ENCODE measurements at places on chromosomes 16 and 17.
A peak's percentile ranks its signal among the peaks of the same experiment; 100 is the strongest.

GRCh38 chr17:75482098-75482942, 25.9 kb downstream of the TMEM94 start:
- DNase-seq, result no peak

- DNase-seq, result no peak
These were observed 16.3 kb upstream of the WFIKKN2 start for GRCh38 chr17:50818921-50819657.

DNA sequence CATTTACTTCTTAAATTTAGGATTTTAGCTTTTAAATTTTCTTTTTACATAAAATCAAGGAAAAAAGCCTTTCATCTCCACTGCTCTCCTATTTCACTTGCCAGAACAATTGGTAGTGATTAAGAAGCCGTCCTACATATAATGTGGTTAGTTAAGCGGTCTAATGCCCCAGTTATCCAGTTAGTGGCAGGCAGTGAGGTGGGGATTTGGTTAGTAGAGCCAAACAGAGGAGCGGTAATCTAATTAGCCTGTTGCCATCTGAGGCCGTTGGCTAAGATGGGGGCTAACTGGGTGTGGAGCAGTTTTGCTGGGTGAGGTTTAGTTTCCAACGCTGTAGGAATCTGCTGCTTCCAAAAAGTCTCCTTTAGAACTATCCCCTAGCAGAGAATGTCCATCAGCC, 22.4 kb downstream of the SNX11 start:
- no peak for DNase-seq

GRCh38 chr16:20671903-20672302, 25.6 kb downstream of the ACSM1 start:
- DNase-seq, result no peak

DNA sequence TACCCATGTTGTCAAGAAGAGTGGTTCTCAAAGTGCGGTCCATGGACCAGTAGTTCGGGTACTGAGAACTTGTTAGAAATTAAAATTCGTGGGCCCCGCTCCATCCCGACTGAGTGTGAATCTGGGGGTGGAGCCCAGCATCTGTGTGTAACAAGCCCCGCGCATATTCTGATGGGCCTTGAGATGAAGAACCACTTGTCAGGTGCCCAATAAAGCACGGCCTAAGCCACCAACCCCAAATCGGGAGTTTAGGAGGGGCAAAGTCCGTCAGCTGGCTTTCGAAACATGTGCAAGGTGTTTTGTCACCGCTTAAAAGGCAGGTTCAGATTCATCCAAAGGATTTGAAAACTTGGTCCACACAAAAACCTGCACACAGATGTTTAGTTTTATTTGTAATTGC, 29.5 kb downstream of the PSMD12 start:
- DNase-seq, result no peak

DNA sequence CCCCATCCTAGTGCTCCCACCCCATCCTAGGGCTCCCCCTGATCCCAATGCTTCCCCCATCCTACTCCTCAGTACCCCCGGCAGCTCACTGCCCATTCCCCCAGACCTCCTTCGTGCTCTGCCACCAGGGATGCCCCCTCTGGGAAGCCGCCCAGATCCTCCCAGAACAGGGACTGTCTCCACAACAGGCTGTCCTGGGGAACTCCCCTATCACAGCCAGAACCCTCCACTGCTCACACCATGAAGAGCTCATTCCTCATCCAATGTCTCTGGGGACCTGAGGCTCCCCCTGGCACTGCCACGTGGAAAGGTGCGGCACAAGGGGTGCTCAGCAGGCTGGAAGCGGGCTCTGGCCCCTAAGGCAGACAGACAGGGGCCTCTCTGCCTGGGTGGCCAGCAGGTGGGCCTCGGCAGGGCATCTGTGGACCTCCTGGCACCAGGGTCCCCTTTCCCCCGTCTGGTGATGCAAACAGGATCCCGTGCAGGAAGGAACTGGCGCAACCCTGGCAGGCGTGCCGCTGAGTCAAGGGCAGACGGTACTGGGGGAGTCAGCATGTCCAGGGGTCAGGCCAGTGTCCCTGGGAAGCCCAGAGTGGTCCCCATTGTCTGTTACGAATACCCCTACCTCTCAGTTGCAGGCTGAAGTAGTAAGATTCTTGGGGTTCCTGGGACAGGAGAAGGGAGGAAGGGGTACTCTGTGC, 14.8 kb upstream of the PVALEF start:
- no peak for DNase-seq

DNA sequence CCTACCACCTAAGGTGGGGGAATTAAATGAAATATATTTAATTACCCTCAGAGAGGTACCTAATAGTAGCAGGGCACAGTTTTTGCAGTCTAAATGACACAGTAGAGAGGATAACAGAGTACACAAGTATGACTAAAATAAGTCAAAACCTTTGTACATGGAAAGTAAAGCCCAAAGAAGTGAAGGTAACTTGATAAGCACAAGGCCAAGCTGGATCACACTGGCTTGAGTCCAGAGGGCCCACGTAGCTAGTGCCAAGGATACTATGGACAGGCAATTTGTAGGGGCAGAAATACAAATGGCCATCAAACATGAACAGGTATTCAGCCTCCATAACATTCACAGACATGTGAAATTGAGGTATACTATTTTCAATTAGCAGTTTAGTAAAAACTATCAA, 7.6 kb downstream of the MYO18A start:
- no peak for DNase-seq

GRCh38 chr17:77424585-77425344, 284.0 kb downstream of the SEC14L1 start:
- no peak for DNase-seq

DNA sequence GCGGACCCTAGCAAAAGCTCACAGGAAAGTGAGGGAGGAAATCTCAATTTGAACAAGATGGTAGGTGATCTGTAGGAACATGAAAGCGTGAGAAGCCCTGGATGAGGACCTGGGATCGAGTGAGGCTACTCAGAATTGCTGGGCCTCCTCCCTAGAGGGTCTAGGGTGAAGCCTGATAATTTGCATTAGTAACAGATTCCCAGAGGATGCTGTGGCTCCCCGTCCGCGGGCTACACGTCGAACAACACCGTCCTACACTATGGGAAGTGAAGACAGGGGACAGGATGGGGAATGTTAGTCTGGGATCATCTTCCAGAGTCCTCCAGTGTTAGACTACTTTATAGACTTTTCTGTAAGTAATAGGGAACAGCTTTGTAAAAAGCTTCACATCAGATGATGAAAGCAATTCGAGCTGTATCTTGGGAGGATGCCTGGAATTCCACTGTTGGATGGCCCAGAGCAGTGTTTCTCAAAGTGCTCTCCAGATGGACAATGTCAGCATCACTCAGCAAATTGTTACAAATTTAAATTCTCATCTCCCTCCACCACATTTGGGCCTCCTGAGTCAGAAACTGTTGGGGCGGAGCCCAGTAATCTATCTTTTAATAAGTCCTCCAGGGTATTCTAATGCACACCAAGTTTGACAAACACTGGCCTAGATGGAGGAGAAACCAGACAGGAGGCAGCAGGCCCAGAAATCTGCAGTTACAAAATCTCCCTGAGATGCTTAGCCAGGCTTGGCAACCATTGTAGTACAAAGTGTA, 6.5 kb downstream of the FNDC8 start:
- DNase-seq, result no peak

DNA sequence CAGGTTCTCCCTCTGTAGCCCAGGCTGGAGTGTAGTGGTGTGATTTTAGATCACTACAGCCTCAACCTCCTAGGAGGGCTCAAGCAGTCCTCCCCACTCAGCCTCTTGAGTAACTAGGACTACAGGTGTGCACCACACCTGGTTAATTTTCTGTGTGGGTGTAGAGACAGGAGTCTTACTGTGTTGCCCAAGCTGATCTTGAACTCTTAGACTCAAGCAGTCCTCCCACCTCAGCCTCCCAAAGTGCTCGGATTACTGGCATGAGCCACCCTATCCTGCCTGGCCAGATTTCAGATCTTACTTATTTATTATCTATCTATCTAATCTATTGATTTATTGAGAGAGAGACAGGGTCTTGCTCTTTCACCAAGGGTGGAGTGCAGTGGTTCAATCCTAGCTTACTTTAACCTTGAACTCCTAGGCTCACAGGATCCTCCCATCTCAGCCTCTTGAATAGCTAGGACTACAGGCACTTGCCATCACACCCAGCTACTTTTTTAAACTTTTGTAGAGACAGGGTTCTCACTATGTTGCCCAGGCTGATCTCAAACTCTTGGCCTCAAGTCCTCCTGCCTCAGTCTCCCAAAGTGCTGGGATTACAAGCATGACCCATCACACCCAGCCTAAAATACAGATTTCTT, 61.8 kb downstream of the TUBD1 start:
- DNase-seq, result no peak

GRCh38 chr17:7721612-7722011, 4.1 kb downstream of the DNAH2 start:
- DNase-seq, result no peak

- no peak for DNase-seq
These were observed 1.8 kb downstream of the SOX8 start for GRCh38 chr16:983044-984030.

DNA sequence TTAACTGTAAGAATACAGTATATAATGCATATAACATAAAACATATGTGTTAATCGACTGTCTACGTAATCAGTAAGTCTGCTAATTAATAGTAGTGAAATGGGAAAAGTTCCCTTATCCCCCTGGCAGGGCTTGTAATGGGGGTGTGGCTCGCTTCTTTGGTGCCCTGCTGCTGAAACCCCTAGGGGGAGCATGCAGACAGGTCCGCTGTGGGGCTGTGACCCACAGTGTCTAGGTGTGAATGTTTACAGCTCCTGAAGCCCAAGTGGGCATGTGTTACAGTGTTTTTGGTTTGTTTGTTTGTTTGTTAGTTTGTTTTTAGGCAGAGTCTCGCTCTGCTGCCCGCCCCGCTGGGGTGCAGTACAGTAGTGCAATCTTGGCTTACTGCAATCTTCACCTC, 495.7 kb downstream of the SHISA9 start:
- no peak for DNase-seq

- DNase-seq, result no peak
These were observed 806 bp downstream of the MRM1 start for GRCh38 chr17:36602030-36602748.

- DNase-seq, result no peak
These were observed 6.4 kb downstream of the SHISA9 start for GRCh38 chr16:12907670-12908233.

DNA sequence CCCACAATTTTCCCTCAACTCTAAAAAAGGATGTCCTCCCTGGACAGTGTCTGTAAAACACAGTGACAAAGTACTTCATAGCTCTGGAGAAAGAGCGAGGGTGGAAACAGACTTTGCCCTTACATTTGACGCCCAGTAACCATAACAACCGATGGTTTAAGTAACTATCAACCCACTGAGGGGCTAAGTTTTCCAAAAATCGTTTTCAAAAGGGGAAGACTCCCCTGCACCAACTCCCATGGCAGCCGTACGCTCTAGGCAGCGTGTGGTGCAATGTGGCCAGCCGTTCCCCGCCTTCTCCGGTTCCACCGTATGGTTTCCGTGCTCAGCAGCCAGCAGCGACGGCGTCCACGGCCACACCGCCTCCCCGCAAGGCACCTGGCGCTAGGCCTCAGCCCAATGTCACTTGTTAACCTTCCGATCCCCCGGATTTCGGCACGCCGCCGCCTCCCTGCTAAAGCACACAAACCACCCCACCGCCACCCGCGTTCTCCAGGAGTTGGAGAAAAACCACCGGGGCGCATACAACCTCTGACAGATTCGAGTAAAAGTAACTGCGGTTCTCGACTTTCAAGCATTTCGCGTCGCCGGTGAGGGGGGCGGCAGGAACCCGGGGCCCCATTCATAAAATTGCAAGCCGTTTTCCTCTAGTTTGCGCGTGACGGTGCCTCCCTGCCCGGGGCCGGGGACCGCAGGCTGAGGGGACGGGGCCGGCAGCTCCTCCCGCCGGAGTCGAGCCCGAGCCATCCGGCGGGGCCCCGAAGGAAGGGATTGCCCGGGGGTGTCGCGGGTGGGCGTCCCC, 661 bp downstream of the TEX2 start:
- DNase-seq, result no peak

- DNase-seq, result no peak
These were observed 87.8 kb upstream of the NOL11 start for GRCh38 chr17:67629971-67630320.

DNA sequence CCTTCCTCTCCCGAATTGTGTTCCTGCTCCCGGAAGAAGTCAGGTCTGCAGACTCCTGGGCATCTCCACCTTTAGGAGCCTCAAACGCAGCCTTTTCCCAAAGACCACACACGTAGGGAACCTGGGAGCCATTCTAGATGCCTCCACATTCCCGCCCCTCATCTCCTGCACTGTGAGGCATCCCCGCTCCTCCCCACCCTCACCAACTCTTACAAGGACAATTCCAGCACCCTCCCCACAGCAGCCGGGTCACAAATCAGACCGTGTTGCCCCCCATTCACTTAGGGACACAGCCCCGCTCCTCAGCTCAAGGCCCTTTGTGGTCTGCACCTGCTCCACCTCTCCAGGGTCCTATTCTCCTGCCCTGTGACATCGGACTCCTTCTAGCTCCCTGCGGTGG, 49.6 kb downstream of the ABR start:
- DNase-seq, result no peak

DNA sequence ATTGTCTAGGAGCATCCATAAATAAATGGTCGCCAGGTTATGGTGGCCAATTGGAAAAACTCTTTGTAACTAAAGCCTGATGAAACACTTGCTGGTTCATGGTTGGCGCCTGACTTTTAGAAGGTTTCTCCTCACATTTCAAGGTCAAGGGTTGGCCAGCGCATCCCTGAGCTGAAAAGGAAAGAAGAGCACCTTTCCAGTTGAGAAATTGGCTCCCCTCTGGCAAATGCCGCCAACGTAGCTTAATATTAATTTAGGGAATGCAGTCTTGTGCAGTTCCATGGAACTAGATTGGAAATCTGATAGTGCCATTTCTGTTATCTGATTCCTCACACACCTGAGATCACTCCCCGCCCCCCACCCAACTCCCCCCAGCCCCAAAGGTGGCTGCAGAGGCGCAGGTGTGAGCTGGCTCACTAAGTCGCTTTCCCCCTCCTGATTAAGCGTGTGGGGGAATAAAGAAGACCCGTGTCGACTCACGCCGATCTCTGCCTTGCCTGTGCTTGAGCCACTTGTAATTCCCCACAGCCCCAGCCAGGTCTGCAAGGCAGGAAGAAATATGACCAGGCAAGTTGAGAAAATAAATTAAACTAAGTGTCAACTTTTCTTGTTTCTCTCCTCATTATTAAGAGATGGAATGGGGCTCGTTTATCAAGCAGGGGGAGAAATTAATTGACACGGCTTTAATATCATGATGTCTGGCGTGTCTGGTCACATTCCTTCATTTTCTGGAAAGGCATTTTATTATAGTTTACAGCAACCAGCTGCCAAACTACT, 157.7 kb downstream of the CCDC182 start:
- DNase-seq, result no peak

DNA sequence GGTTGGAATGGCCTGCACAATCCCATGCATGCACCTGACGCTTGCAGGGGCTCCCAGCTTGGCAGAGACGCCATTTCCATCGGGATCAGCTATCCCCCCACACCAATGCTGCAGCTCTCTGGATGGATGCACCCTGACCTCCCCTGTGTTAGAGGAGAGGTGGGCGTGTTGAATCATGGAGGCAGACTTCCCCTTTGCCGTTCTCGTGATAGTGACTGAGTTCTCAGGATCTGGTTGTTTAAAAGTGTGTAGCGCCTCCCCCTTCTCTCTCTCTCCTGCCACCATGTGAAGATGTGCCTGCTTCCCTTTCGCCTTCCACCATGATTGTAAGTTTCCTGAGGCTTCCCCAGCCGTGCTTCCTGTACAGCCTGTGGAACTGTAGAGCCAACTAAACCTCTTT, 17.8 kb upstream of the KCNH6 start:
- no peak for DNase-seq

GRCh38 chr17:64120159-64120810, 9.7 kb downstream of the ERN1 start:
- no peak for DNase-seq

- DNase-seq, result no peak
These were observed at the start of gene GALR2 for GRCh38 chr17:76074390-76075363. Gene GALR2, plus strand, starts transcription at chr17:76074781. Its CDS starts 103 bp downstream, at chr17:76074884.

GRCh38 chr17:77892469-77893143, 65.9 kb upstream of the TNRC6C start:
- DNase-seq, result peak; percentile 63
